HT-29 (cell line): ENCODE measurements at places on chromosomes 2 and 18. TPM values are rescaled to one million over a fixed set of nuclear protein-coding genes. Genes with fewer than 3 reads are reported as not detected.

TDRD15 gene
- total RNA-seq, result not detected in 2 replicates

DSC3 gene
- total RNA-seq, result 0.03 TPM in 1 of 2 replicates, not detected in the other

DSG4 gene
- total RNA-seq, result 0.03 and 0.38 TPM in 2 replicates

XRCC5 gene
- total RNA-seq, result 142 and 160 TPM in 2 replicates

CNNM4 gene
- total RNA-seq, result 10.3 and 11.9 TPM in 2 replicates
